Body of pancreas (tissue), 4 donors: ENCODE measurements at places on chromosomes 2 and 18.
A peak's percentile ranks its signal among the peaks of the same experiment; 100 is the strongest.

DNA sequence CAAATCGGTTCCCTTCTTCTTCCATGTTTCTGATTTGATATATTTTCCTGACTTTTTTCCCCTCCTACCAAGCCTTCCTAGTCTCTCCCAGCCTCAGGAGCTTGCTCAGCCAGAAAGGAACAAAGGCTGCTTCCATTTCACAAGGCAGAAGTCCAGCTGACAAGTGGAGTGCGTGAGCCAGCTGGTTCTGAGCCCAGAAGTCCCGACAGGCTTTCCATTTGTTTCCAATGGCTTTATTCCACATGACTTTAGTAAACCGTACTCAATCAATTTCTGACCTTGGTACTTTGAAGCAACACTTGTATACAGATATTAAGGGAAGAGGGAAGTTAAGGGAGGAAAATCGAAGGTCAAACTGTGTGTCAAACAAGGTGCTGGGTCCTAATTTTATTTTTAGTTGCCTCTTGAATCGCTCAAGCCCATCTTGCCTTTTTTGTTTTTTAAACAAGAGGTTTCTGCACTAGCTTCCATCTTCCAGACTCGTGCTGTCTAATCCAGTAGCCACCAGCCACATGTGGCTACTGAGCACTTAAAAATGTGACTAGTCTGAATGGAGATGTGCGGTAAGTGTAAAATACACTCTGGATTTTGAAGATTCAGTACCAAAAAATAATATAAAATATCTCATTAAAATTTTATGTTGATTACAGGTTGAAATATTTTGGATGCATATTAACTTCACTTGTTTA lies 36.2 kb downstream of the WIPF1 start:
- DNase-seq, result peak; percentile 87

- DNase-seq, result no peak
Observed at GRCh38 chr2:70981866-70982810, 3.7 kb downstream of the ANKRD53 start.

GRCh38 chr2:11872247-11872947 lies 126.0 kb downstream of the LPIN1 start:
- peak; percentile 52 for DNase-seq

GRCh38 chr2:120871016-120871635 lies 135.5 kb downstream of the GLI2 start:
- no peak for DNase-seq

GRCh38 chr2:86704459-86704971 lies 15.6 kb upstream of the RMND5A start:
- DNase-seq, result peak; percentile 56

DNA sequence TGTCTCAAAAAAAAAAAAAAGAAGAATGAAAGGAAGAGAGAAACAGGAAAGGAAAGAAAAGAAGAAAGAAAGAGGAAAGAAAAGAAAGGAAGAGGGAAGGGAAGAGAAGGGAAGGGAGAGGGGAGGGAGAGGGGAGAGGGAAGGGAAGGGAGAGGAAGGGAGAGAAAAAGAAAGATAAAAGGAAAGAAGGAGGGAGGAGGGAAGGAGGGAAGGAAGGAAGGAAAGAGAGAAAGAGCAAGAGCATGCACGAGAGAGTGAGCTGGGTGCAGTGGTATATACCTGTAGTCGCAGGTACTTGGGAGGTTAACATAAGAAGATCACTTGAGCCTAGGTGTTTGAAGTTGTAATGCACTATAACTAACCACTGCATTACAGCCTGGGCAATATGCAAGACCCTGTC lies 6.6 kb upstream of the BAZ2B start:
- DNase-seq, result no peak

DNA sequence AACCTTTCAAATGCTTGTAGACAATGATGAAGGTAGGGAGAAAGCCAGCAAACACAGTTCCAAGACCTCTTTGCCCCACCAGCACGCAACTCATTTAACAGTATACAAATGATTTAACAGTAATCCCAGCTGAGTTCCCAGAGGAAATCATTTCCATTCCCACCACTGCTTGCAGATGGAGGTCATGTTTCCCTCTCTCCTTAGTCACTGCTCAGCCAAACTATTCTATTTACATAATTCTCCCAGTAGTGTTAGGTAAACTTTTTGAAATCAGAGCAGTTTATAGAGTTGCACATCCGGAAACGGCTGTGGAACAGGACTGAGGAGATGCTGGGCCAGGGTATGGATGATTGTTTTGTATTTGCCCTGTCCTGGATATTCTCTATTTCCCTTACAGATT lies 328.5 kb downstream of the FIGN start:
- DNase-seq, result no peak

- no peak for DNase-seq
Observed at GRCh38 chr2:50343150-50343830, 688.6 kb downstream of the NRXN1 start.

GRCh38 chr18:12679183-12679786 lies 21.4 kb upstream of the SPIRE1 start:
- peak; percentile 29 for DNase-seq

DNA sequence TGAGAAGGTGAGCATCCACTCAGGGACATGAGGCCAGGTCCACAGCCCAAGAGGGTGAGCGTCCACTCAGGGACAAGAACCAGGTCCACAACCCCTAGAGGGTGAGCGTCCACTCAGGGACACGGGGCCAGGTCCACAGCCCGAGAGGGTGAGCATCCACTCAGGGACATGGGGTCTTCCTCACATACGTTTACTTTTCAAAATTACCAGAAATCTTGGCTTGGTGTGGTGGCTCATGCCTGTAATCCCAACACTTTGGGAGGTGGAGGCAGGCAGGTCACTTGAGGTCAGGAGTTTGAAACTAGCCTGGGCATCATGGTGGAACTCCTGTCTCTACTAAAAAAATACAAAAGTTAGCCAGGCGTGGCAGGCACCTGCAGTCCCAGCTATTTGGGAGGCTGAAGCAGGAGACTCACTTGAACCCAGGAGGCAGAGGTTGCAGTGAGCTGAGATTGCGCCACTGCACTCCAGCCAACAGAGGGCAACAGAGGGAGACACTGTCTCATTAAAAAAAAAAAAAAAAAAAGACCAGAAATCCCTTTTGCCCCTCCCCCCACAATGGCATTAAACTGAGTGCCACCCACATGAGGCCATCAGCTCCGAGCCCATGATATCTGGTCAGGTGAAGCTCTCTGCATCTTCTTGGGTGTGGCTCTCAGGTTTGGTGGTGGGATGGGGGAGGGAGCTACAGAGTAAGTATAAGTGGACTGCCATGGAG lies 9.0 kb upstream of the MBP start:
- DNase-seq, result no peak

GRCh38 chr2:25454824-25455611 lies 113.3 kb upstream of the DNMT3A start:
- DNase-seq, result peak; percentile 11

DNA sequence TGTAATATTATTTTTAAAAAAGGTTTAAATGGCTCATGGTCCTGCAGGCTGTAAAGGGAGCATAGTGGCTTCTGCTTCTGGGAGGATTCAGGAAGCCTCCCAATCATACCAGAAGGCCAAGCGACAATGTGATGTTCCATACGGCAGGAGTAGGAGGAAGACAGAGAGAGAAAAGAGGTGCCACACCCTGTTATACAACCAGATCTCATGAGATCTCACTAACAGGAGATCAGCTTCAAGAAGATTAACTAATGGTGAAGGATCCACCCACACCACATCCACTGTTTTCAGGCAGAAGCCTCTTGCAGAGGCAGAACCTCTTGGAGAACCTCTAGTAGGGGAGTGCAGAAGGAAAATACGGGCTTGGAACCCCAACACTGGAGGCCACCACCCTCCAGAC lies 103.9 kb upstream of the TEKT4 start:
- no peak for DNase-seq

DNA sequence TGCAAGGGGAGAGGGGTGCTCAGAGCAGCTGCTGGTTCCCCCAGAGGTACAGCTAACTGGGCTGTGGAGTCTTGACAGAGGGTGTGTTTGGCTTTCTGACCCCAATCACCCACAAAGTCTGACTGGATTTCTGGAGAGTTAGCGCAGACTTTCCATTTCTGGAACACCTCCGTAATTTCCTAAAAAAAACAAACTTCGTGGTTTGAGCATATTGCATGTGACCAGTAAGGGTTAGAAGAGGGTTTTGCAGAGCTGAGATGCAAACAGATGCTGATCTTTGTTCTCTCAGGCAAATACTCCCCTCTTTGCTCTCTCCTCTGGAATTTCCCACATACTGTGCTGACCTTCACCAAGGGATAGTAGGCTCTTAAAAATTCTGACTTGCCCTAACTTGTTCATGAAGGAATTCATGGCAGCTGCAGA lies 44.5 kb upstream of the TMEM247 start:
- DNase-seq, result no peak

- DNase-seq, result no peak
Observed at GRCh38 chr2:191693166-191693565, 15.2 kb downstream of the NABP1 start.

GRCh38 chr2:146981921-146982320 lies 862.9 kb upstream of the ACVR2A start:
- DNase-seq, result no peak

DNA sequence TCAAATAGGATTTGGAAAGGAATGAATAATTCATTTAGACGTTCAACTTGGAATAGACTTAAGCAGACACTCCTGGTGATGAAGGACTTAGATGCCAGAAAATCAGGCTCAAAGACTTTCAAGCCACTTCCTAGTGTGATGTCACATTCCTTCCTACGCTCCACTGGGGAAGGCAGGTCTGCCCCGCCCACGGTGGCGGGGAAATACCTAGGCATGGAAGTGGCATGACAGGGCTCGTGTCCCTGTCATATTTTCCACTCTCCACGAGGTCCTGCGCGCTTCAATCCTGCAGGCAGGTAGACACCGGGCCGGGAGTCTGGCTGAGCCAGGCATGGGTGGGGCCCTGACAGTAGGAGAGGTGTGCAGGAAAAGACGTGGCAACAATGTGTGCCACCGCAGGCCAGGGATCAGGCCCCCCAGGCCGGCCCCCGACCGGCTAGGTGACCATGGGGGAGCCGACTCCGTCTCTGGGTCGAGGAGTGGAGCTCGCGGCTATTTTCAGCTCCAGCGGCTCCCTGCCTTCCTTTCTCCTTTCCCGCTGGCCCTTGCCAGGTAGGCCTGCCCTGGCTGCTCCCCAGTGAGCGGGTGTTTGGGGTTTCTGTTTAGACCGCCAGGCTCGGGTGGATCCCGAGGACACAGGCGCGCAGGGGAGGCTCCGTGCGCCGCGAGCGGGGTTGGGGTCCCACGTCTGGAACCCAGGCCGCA lies at the start of gene IL1RL2:
TSS of gene IL1RL2 (plus strand) at position 233 of the 705 bp plus-strand sequence. CDS start 845 bp downstream, outside the sequence.
- DNase-seq, result no peak

DNA sequence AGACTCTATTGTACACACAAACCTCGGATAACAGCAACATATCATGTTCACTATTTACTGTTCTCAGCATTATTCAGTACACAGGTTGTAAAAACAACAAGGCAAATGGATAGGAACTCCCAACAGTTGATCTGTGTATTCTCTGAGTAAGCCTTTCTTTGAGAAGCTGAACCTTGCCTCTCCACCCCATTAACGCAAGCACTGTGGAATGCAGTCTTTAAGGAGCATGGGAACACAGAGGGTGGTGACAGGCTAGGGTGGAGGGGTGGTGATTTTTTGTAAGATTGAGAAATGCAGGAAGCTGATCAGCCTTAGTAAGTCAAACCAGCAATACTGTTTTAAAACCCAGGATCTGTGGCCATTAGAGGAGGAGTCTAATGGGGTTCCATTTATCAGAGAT lies 19.6 kb upstream of the SERPINB11 start:
- no peak for DNase-seq

GRCh38 chr2:143815082-143815481 lies 685.9 kb downstream of the ARHGAP15 start:
- DNase-seq, result no peak

GRCh38 chr2:176269319-176270099 lies at the start of gene MTX2:
Gene MTX2 (plus strand): TSS chr2:176269442. CDS start chr2:176269630, 188 bp downstream.
- peak; percentile 81 for DNase-seq

DNA sequence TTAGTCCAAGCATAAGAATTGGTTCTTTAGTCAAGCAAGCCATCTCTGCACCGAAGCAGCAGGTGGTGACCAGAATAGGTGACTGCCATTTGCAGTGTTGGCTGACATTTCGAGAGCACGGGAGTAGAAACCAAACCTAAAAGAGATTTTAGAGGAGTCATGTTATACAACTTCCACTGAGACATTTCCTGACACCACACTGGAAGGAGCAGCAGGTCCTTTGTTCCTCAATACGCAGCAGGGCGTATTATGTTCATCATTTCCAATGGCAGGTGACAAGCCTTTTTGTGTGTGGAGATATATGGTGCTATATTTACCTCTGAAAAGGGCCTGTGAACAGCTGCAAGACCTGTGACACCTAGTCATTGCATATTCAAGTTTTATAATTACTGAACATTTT lies 418.8 kb upstream of the NETO1 start:
- DNase-seq, result no peak

GRCh38 chr2:229956491-229956890 lies 34.2 kb downstream of the FBXO36 start:
- no peak for DNase-seq
